ENCODE measurements at places on chromosomes 6 and 20.

- no peak for DNase-seq
These were observed 621.5 kb upstream of the CDH4 start for GRCh38 chr20:60630609-60631008.

DNA sequence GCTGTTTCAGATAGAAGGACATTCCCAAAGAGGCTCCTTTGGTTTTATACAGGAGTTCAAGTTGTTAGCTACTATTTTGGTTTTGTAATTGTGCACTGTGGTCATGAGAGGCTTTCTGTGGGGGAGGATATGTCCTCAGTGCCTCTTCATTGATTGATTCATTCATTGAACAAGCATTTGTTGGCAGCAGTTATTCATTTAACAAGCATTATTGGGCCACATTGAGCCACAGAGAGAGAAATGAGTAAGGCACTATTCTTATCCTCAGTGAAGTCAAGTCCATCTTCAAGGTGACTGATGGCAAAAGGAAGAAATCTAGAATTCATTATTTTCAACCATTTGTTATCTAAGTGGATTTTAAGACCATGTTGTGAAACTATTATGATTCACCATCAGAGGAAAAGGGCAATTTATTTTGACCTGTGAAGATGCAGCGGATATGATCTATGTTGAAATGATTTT, 697.2 kb upstream of the CITED2 start:
- DNase-seq, result no peak

DNA sequence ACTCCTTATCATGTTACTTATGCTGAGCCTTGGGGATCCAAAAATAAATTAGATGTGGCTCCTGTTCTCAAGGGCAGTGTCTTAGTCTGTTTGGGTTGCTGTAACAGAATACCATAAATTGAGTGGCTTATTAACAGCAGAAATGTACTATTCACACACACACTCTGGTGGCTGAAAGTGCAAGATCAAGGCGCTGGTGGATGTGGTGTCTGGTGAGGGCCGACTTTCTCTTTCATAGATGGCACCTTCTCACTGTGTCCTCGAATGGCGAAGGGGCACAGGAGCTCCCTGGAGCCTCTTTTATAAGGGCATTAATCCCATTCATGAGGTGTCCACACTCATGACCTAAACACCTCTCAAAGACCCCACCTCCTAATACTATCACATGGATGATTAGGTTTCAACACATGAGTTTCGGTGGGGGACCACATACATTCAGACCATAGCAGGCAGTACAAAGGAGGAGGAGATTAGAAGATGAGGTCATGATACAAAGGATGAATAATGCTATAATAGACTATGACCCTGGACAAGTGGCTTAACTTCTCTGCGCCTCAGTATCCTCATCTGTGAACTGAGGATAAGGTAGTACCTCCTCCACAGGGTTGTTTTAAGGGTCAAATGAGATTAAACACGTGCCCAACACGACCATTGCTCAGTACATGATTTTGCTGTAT, 34.1 kb downstream of the RPP40 start:
- DNase-seq, result no peak

DNA sequence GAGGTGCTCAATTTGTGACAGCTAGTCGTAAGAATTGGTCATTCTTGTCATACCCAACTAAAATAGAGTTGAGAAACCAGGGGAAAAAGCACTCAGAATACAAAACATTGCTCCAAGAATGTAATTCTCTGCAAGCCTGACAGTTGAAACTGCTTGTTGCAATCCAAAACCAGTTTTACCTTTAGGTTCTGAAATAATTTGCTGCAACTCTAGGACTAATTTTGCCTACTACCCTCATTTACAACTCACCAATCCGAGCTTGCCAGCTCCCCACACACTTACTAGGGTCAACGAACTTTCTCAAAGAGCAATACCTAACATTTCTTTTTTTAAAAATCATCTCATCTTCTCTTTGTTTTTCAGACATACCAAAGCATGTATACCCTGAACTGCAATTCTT, 29.7 kb downstream of the LIN28B start:
- no peak for DNase-seq

GRCh38 chr6:3208098-3208774, 19.2 kb downstream of the TUBB2B start:
- no peak for DNase-seq

- no peak for DNase-seq
These were observed 29.2 kb downstream of the AFDN start for GRCh38 chr6:167855825-167856425.

GRCh38 chr6:4635666-4636065, 140.5 kb upstream of the CDYL start:
- DNase-seq, result no peak

- no peak for DNase-seq
These were observed 348.0 kb downstream of the CDH4 start for GRCh38 chr20:61600016-61600415.

DNA sequence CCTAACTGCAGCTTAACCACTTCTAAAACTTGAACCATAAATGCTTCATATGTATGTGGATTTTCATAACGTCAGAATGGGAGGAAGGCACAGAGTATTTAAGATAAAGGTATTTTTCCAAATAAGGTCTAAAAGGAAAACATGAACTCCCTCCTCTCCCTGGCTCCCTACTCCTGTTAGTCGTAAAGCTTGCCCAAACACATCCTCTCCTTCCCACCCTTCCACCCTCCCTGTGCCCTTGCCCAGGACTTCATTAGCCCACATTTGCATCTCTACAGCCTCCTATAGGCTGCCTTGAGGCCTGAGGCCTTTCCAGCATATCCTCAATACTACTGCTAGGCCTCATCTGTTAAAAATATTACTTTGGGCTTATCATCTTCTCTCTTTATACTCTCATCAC, 17.1 kb upstream of the SMIM13 start:
- DNase-seq, result no peak

DNA sequence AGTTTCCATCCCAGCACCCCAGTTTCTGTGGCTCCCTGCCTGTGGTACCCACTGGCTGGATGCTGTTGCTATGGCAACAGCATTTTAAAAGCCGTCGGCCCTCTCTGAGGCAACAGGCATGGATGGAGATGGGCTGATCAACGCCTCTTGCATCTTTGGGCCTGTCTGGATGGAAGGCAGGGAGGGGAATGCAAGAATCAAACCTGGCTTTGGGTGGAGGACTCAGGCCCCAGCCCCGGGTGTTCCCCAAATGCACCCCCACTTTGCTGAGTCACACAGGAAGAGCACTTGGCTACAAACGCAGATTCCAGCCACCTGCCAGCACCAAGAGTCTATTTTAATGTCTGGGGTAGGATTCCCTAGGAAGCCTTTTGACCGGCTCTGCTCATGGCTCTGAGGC, 45.7 kb upstream of the TGM2 start:
- DNase-seq, result no peak

DNA sequence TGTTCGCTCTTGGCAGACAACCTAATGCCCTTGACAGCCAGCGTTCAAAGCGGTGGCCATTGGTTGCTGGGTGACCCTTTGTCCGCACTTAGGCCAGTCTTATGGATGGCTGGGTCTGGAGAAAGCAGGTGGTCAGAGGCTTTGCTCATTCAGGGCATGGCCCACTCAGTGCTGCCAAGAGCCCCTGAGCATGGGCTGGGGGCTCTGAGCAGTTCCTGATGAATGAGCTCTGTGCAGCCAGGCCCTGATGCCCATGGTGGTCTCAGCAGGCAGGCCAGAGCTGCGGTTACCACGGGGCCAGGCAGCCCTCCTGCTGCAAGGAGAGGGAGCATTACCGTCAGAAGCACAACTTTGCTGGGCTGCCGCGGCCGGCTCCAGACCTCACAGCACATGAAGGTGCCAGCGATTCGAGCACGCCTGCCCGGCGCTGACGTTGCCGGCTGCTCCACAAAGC, 36.3 kb downstream of the CDH4 start:
- DNase-seq, result no peak

DNA sequence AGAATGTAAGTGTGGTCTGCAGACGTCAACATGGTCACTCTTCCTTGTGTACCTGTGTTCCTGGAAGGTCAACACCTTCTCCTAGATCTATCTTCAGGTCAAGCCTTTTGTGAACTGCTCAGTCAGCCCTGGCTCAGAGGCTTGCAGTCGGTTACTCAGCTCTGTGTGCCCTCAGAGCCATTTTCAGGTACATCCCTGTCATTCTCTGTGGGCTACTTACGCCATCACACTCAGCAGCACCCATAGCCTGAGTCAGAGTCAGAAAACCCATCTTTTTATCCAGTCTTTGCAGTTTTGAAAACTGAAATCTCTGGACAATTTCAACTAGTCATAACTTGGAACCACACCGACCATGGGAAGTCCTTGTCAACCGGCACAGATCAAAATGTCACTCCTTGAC, 35.3 kb downstream of the TGM3 start:
- no peak for DNase-seq

DNA sequence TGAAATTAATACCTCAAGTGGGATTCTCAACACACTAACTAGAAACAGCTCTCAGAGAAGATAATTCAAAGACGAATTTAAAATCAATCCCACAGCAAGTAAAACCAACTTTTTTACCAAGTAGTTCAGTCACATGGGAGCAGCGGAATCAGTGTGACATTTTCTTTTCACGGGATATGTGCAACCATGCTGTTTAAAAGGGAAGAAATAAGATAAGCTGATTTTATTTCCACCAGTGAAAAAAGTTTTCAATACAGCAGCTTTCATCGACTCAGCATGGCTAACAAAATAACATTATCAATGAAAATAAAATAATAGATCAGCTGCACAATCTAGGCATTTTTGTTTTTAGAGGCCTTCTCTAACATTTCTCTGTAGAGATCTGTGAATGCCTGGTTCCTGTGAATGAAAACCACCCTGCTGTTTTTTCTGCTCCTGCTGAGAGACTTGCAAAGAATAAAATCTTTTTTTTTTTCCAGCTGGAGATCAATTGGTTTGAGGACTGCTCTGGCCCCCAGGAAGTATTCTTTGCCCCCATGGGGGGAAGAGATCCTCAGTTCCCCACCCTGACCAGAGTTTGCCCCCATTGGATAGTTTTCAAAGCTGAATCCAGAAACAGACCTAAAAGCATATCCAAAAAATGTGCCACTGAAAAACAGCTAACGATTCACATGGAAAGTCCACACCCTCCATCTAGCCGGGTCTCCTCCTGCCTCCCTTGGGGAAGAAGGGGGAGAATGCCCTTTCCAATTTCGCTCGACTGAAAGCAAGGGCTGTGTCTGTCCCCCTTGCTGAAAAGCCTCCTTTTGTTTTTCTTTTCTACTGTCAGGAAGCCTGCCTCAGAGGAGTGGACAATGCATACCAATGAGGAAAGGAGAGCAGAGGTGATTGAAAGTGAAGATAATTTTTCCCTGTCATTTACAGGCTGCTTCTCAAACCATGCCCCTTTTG, 317.6 kb downstream of the PRKN start:
- DNase-seq, result no peak

DNA sequence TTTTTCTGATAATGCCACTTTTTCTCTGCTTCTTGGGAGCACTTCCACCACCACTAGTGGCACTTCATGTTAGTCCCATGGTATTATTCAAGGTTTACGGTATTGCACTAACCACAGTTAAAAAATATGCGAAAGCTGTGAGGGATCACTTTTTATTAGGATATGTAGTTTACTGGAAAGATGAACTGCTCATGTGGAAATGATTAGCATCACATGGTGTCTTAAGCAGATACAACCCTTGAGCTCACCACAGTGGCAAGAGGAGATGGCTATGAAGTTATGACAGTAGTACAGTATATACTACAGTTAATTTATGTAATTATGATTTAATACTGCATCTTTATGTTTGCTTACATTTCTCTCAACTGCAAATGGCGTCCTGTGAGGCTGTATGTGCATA, 134.5 kb upstream of the HMGN3 start:
- DNase-seq, result no peak

GRCh38 chr20:3133155-3133554, 26.5 kb downstream of the FASTKD5 start:
- no peak for DNase-seq

DNA sequence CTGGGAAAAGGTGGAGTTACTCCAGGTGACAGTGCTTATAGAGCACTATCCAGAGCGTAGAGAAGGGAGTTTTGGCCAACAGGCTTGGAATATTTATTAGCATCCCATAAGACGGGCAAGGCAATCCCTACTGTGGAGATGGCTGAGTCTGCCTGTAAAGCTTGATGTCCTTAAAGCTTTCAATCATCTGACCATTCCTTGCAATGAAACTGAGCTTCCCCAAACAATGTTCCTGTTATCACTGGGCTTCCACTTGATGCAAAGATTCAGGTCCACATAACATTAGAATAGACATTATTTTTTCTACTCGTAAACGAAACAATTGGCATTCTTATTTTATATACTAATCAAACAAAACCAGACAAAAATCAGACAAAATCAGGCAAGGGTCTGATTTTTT, 48.4 kb upstream of the PIM1 start:
- DNase-seq, result no peak

DNA sequence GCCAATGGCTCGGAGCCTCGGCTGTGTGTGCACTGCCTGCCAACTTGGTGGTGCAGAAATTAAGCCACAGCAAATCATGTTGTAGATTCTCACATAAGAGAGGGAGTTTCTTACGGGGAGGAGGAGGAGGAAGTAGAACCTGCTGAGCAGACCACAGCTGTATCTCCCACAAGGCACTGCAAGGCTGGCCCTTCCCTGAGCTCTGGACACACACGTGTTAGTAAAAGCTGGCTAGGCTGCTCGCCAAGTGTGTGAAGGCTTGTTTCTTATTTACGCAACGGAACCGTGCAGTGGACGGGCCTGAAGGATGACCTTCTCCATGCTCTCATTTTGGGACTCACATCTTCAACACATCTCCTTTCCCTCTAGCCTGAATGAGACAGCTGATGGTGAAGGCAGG, 15.7 kb upstream of the QKI start:
- no peak for DNase-seq

- DNase-seq, result no peak
These were observed 620.6 kb upstream of the AGPAT4 start for GRCh38 chr6:161894436-161894835.

DNA sequence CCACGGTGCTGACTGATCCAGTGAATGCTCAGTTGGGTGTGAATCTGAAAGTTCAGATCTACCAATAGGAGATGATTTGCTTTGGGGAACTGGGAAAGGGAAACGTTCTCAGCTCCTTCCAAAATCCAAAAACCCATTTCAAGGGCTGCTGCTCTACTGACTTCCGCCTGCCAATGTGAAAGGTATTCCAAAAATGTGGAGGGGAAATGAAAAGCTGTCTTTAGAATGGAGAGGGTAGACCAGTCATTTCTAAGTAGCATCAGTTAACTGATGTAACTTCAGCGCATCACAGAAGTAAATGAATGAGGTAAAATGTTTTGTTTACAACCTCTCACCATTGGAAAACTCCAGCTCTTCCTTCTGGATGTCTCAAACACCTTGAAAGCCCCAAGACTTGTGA, 19.6 kb upstream of the EYA2 start:
- DNase-seq, result no peak

DNA sequence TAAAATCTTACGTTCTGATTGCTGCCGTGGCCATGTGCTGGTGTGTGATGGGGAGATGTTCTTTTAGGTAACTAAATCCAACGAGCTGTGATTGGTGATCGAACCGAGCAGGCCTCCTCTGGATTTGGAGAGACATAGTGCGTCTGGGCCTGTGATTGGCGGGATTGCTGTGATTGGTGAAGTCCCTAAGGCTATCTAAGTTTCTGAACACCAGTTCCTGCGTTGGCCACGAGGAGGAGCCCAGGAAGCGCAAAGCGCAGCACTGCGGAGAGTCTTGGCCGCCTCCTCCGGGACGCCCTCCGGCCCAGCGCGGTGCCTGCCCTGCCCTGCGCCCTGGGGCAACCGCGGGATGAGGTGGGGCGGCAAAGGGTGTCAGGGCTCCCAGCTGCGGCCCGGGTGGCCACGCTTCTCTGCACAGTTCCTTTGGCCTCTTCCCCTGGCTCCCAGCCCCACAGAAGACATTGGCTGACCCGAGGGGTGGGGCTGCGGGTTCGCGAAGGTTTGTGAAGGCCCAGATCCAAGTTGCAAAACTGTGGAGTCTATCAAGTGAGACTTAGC, 33.0 kb downstream of the HNF4A start:
- peak; percentile 15 for DNase-seq

- no peak for DNase-seq
These were observed 135.3 kb upstream of the BEND6 start for GRCh38 chr6:56819604-56820003.
